H7 (cell line): ENCODE measurements at places on chromosomes 16 and 17.

GRCh38 chr17:36498560-36499300 lies 12.2 kb downstream of the ZNHIT3 start:
- peak; percentile 9 for DNase-seq

GRCh38 chr16:49947907-49948678 lies 76.9 kb upstream of the CNEP1R1 start:
- no peak for DNase-seq

- DNase-seq, result peak; percentile 81
These were observed 41.7 kb downstream of the HEATR6 start for GRCh38 chr17:60036796-60037677.

DNA sequence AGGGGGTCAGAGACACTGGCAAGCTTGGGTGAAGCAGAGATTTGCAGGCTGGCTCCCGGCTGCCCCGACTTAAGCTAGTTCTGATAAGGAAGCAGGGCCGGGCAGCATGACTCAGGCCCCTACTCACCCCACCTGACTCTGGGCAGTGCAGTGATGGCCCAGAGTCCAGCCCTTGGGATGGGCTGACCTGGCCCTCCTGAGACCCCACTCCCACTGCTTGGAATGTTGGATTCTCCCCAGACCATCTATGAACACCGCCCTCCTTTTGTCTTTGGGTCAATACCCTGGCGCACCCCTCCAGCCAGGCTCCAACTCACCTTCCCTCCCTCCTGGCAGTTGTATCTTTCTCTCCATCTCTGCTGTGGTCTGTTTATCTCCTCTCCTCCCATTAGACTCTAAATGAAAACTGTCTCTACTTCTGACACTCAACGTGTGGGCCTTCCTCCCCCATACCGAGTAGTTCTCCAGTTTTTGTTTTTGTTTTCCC lies 21.0 kb downstream of the LGALS3BP start:
- DNase-seq, result no peak

GRCh38 chr17:50865060-50865867 lies 890 bp downstream of the TOB1 start:
- DNase-seq, result peak; percentile 80

GRCh38 chr16:55658898-55659420 lies 3.2 kb downstream of the SLC6A2 start:
- no peak for DNase-seq

GRCh38 chr17:58006560-58006923 lies 504 bp downstream of the SRSF1 start:
- peak; percentile 64 for DNase-seq

- no peak for DNase-seq
These were observed 31.3 kb downstream of the MARF1 start for GRCh38 chr16:15611610-15612009.

DNA sequence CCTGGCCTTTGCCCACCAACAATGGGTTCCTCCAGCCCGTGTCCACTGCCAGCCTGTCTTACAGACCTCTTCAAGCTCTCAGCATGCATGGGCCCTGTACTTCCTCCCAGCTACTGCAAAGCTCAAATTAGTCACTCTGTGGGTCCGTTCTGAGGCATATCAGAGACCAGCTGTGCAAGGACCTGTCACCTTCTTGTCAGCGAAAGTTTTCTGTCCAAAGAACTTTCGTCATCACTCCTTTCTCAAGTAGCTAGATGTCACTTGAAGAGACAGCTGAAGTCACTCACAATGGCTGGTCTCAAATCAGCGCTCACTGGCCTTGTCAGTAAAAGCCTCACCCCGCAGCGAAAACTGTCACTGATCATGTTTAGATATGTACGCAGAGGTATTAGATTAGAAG lies 91.4 kb upstream of the DYNLRB2 start:
- DNase-seq, result no peak

DNA sequence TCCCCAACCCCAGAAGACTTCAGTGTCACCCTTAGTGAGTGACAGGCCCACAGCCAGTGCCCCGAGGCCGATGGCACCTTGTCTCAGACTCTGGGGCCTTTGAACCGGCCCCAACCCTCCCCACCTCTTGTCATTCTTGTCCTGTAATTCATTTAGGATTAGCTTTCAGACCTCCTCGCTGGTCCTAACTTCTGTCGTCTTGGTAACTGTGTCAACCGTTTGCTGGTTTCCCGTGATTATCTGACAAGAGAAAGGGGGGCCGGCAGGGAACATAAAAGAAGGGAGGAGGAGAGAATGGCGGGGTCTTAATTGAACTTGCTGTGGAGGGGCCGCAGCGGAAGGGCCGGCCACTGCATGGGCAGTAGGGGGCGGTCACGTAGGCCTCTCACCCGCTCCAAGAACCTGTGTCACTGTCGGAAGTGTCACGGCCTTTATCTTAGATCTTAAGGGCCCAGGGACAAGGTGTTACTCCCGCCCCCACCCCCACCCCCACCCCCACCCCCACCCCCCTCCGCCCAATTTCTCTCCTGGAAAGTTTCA lies 46.5 kb upstream of the GSE1 start:
- DNase-seq, result peak; percentile 89

GRCh38 chr16:7493133-7493532 lies 160.5 kb downstream of the RBFOX1 start:
- DNase-seq, result no peak

- DNase-seq, result no peak
These were observed 1550.3 kb downstream of the CDH8 start for GRCh38 chr16:60485872-60486489.

- no peak for DNase-seq
These were observed 204.9 kb downstream of the LGALS9B start for GRCh38 chr17:20262226-20263114.

GRCh38 chr17:79127534-79128135 lies 53.0 kb downstream of the ENGASE start:
- peak; percentile 56 for DNase-seq

GRCh38 chr17:28950752-28951427 lies 428 bp downstream of the PHF12 start:
- DNase-seq, result peak; percentile 77

DNA sequence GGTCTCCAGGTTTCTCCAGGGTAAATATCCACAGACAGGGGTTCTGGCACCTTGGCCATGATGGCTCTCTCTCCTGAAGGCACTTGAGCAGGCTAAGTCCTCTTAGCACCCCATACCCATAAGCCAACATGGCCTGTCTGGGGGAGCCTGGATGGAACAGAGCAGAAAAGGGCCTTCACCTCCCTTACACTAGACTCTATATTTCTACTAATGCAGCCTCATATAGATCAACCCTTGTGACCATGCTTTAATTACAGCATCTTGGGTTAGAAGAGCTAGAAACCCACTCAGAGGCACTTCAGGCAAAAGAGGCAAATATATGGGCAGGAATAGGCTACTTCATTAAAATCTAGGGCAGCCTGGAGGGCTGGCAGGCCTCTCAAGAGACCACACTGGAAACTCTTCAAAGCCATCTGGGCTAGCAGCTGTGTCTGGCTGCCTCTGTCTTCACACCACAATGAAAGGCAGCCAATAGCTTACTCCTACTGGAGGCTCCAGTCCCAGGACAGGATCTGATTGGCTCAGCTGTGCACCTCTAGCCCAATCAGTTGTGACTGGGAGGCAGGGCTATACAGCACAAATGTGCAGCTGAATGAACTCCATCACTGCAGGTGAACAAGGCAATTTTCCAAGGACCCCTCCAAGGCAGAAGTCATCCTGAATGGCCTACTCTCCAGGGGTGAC lies 4.7 kb upstream of the CDT1 start:
- DNase-seq, result no peak
